ENCODE measurements at places on chromosomes 11 and 22. TPM values are rescaled to one million over a fixed set of nuclear protein-coding genes. Genes with fewer than 3 reads are reported as not detected.

The TTC36 gene
- total RNA-seq, result 0.95 TPM

The ZP1 gene
- total RNA-seq, result not detected

DNA sequence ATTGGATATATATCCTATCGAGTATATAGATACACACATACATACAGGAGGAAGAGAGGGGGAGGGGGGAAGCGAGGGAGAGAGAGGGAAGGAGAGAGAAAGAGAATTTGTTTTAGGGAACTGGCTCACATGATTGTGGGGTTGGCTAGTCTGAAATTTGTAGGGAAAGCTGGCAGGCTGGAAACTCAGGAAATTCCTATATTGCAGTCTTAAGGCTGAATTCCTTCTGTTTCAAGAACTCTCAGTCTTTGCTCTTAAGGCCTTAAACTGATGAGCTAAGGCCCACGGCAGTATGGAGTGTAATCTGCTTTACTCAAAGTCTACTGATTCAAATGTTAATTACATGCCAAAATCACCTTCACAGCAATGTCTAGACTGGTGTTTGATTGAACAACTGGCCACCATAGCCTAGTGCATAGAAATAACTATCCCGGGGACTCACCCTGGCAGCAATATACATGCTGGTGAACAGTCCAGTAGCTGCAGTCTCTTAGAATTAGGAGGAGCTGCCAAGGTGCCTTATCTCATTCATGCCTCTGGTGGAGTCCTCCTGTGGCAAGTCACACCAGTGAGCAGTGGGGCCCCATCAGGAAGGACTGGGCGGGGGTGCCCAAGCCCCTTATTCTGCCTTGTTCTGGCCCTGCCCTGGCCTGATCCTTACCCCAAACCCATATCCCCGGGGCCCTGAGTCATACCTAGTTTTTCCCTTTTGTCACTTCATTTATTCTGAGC, 59.7 kb upstream of the AMPD3 start:
- no peak for DNase-seq
- H3K4me1 ChIP-seq, result peaks cover 20% of the 10 kb centered on the region
- H3K4me3 ChIP-seq, result no peak overlapping the region
- H3K27me3 ChIP-seq, result no peaks in the 10 kb centered on the region
- no peaks in the 10 kb centered on the region for H3K36me3 ChIP-seq

DNA sequence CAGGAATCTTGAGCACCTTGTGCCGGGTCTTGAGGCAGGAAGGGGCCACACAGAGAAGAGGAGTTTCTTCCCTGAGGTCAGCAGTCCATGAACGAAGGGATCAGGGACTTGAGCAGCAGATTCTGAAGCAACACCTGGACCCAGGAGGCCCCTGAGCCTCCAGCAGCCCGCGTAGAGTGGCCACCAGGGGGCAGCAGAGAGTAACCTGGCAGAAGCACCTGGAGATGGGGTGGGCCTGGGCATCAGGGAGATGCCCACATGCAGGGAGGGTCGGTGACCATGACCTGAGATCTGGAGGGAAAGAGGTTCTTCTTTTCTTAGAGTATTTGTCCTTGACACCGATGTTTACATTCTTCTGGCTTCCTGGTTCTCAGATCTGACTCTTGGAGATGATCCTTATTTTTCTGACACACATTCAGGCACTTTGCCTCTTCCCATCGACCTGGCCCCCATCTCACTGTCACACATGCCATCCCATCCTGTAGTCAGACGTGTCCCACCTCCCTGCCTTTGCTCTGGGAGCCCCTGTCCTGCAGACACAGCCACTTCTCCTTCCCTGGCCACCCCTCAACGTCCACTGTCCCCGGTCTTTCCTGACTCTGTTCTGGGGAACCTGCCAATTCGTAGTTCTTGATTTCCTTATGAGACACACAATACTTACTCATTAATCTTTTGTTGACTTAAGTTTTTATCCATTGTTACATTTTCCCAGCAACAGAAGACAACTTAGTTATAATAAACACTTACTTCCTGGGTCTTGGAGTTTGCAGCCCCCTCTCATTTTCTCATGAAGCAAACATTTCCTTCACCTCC, 66.5 kb downstream of the GGTLC2 start:
- no peaks in the 10 kb centered on the region for H3K36me3 ChIP-seq
- H3K27me3 ChIP-seq, result no peaks in the 10 kb centered on the region
- H3K4me1 ChIP-seq, result no peaks in the 10 kb centered on the region
- DNase-seq, result peak; percentile 43
- no peak overlapping the region for H3K4me3 ChIP-seq

DNA sequence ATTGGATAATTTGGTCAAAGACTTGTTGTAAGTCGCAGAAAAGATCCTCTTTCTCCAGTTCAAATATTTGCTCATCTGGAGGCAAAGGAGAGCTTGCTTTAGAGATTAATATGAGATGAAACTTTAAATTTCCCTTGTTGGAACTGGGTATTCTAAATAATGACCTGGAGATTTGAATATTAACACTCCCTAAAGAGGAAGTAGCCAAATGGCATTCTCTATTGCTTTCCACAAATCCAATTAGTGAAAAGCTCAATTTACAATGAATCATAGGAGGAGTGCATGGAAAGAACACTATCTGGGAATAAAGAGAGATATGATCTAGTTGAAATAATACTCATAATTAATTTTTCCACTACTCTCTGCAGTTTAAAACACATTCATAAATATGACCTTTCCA, 641.6 kb upstream of the TENM4 start:
- no peak for DNase-seq
- no peak overlapping the region for H3K27ac ChIP-seq
- no peaks in the 10 kb centered on the region for H3K27me3 ChIP-seq
- H3K4me1 ChIP-seq, result no peaks in the 10 kb centered on the region
- H3K36me3 ChIP-seq, result no peaks in the 10 kb centered on the region

DNA sequence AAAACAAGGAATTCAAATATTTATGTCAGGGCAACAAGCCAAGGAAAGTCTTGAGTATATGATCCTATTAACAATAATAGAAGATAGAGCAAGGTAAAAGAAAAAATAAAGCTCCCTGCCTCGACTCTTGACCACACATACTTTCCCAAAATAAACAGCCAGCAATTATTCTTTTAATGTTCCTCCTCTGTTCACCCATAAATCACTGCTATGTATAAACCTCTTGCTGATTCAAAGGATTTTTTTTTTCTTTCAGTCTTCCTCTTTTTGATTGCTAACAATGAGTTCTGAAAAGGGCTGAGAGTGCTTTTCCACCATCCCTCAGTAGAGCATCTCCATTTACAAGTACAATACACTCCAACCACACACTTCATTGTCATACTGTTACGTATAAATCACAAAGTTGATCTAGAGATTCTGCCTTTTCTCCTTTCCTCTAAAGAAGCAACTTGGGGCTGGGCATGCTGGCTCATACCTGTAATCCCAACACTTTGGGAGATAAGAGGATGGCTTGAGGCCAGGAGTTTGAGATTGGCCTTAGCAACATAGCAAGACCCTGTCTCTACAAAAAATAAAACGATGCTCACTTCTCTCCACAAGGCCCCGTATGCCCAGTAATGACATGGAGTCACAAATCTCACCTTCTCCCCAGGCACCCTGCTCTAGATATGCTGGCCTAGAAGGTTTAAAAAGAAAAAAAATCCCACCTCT, 24.0 kb downstream of the RAB30 start:
- H3K4me1 ChIP-seq, result peaks cover 13% of the 10 kb centered on the region
- no peaks in the 10 kb centered on the region for H3K27me3 ChIP-seq
- DNase-seq, result peak; percentile 16
- H3K4me3 ChIP-seq, result no peak overlapping the region
- H3K27ac ChIP-seq, result no peak overlapping the region

The CSNK2A3 gene
- total RNA-seq, result 2.6 TPM

DNA sequence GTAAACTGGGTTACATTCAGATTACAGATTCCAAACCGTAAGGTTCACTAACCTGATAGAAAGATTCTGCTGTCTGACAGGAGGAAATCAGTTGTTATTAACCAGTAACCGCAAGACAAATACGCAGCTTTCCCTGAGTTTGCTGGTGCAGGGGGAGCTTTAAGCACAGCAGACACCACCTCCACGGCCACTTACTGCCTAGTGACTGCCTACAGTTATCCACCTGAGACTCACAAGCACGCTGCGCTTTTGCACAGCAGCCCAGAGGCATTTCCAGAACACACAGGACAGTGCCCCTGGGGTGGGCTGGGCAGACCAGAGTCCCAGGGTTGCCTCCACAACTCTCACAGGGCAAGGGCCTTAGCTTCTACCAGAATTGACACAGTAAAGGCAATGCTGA, 90.9 kb downstream of the CTTN start:
- no peak for DNase-seq
- no peak overlapping the region for H3K4me3 ChIP-seq
- H3K27ac ChIP-seq, result no peak overlapping the region
- H3K4me1 ChIP-seq, result no peaks in the 10 kb centered on the region
- no peaks in the 10 kb centered on the region for H3K36me3 ChIP-seq
- no peaks in the 10 kb centered on the region for H3K27me3 ChIP-seq

DNA sequence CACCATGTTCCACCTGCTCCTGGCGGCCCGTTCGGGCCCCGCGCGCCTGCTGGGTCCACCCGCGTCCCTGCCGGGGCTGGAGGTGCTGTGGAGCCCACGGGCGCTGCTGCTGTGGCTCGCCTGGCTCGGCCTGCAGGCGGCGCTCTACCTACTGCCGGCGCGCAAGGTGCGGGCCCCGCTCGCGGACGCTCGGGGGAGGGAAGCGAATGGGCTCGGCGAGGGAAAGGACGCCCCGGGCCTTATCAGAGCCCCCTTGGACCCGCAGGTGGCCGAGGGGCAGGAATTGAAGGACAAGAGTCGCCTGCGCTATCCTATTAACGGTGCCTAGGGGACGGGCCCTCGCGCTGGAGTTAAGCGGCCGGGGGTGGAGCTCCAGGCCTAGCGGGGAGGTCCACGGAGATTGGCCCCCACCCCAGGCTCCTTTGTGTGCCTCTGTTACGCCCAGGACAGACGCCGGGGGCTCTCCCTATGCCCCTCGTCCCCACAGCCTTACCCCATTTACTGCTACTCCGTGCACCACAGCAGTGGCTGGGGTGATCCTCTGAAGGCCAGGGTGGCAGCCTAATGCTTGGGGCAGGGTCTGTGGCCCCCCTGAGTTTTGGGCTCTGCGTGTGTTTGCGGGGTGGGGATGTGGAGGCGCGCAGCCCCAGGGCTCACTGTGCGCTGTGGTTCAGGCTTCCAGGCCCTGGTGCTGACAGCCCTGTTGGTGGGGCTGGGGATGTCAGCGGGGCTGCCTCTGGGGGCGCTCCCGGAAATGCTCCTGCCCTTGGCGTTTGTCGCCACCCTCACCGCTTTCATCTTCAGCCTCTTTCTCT, 1.1 kb downstream of the TM7SF2 start:
- H3K27me3 ChIP-seq, result peaks cover 3% of the 10 kb centered on the region
- peaks cover 4% of the 10 kb centered on the region for H3K4me1 ChIP-seq
- peak; percentile 33 for DNase-seq
- peak overlapping the region; percentile 15 for H3K27ac ChIP-seq
- peak overlapping the region; percentile 36 for H3K4me3 ChIP-seq

DNA sequence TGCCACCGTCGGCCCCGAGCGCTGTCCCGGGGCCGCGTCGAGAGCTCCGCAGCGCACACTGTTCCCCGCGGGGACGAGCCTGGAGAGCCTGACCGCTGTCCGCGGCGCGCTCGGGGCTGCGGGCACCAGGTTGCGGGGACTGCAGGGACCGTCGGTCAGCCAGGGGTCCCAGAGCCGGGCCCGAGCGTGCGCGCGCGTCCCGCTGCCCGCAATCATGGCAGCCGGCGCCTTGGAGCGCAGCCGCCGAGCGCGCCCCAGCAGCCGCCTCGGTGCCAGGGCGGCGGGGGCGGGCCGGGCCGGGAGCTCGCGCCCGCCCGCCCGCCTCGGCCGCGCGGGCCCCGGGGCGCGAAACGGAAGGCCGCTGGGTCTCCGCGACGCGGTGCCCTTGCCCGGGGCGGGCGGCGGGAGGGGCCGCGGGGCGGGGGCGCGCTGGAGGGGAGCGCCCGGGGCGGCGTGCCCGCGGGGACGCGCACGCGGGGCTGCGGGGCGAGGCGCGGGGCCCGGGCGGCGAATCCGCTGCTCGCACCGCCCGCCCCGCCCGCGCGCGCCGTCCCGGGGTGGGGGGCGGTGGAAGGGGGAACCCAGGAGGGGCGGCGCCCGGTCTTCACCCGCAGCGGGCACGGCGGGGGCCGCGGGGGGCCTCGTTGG, 79.4 kb upstream of the PPARA start:
- peak overlapping the region; percentile 96 for H3K4me3 ChIP-seq
- H3K27ac ChIP-seq, result peak overlapping the region; percentile 99
- peaks cover 7% of the 10 kb centered on the region for H3K36me3 ChIP-seq
- peaks cover 63% of the 10 kb centered on the region for H3K4me1 ChIP-seq
- DNase-seq, result peak; percentile 68
- no peaks in the 10 kb centered on the region for H3K27me3 ChIP-seq

DNA sequence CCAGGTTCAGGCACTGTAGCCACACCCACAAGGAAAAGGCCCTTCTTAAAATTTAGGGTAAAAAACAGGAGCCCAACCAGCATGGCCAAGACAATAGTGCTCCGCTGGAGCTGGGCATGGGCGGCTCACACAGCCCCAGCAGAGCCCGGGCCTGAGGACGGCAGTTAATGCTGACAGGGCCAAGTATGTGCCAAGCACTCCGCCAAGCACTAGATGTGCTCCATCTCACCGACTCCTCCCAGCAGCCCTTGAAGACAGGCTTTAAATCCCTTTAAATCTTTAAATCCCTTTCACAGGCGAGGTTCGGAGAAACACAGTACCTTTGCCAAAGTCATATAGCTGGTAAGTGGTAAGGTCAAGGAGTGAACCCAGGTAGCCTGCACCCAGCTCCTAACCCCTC, 4.8 kb downstream of the ARFGAP2 start:
- peaks cover 26% of the 10 kb centered on the region for H3K36me3 ChIP-seq
- no peaks in the 10 kb centered on the region for H3K4me1 ChIP-seq
- no peaks in the 10 kb centered on the region for H3K27me3 ChIP-seq
- no peak for DNase-seq

DNA sequence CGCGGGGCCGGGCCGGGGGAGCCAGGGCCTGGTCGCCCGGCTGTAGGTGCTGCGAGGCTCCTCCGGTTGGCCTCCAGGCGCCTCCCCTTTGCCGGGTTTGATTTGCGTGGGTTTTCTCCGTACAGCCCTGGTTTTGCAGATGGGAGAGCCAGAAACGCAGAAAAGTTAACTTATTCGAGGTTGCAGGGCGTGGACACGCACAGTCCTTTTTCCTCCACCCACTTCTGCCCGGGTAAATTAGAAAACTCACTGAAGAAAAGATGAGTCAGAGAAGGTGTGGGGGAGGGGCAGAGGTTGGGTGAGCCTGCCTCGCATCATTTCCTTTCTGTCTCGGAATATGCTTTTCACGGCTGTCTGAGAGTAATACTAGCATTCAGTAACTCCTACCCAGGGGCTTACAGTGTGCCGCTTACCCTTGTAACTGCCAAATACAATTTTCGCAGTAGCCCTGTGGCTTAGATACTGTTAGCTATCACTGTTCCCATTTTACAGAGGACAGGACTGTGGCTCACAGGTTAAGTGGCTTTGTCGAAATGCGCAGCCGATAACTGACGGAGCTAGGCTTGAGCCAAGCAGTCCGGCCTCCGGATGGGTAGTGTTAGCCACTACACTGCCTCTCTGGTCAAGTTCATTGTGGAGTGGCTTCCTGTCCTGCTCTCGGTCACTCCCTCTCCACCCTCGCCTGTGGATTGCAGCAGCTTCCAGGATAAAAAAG, 812 bp downstream of the FADD start:
- peak; percentile 46 for DNase-seq
- H3K27me3 ChIP-seq, result no peaks in the 10 kb centered on the region
- peaks cover 28% of the 10 kb centered on the region for H3K36me3 ChIP-seq
- H3K4me1 ChIP-seq, result no peaks in the 10 kb centered on the region
- H3K4me3 ChIP-seq, result peak overlapping the region; percentile 71
